Stomach (tissue), 19 donors: ENCODE measurements at places on chromosomes 11 and 22. TPM values are rescaled to one million over a fixed set of nuclear protein-coding genes. Genes with fewer than 3 reads are reported as not detected.

- no peaks in the 10 kb centered on the region for H3K4me1 ChIP-seq
- no peak for DNase-seq
- no peak overlapping the region for H3K4me3 ChIP-seq
- no peak overlapping the region for H3K27ac ChIP-seq
Measured at GRCh38 chr11:78478536-78478935, 60.9 kb upstream of the GAB2 start.

GRCh38 chr11:23192256-23192655 is 332.0 kb upstream of the CCDC179 start:
- H3K36me3 ChIP-seq, result no peaks in the 10 kb centered on the region
- no peak for DNase-seq
- no peaks in the 10 kb centered on the region for H3K27me3 ChIP-seq
- H3K27ac ChIP-seq, result no peak overlapping the region
- H3K4me1 ChIP-seq, result no peaks in the 10 kb centered on the region

DNA sequence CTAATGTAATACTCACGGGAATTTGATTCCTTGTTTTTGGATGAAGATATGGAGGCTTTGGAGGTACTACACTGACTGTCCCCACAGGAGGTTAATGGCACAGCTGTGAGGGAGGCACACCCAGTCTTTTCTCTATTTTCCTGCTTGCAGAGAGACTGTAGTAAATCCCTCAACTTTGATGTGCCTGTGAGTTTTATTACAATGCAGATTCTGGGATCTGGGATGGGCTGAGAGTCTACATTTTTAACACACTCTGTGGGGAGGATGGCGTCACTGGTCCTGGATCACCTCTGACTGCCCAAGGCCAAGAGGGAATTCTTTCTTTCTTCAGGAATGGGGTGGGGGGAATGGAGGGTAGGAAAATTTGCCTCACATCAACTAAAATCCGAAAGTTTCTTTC is 80.2 kb upstream of the NTM start:
- DNase-seq, result no peak
- H3K4me1 ChIP-seq, result no peaks in the 10 kb centered on the region
- H3K4me3 ChIP-seq, result no peak overlapping the region
- no peaks in the 10 kb centered on the region for H3K36me3 ChIP-seq
- no peak overlapping the region for H3K27ac ChIP-seq

DPP3 gene
- total RNA-seq, result 14.0 TPM

PNPLA5 gene
- total RNA-seq, result not detected
